Muscle of leg (tissue), 16 donors: ENCODE measurements at places on chromosomes 2 and 18.
A peak's percentile ranks its signal among the peaks of the same experiment; 100 is the strongest.

DNA sequence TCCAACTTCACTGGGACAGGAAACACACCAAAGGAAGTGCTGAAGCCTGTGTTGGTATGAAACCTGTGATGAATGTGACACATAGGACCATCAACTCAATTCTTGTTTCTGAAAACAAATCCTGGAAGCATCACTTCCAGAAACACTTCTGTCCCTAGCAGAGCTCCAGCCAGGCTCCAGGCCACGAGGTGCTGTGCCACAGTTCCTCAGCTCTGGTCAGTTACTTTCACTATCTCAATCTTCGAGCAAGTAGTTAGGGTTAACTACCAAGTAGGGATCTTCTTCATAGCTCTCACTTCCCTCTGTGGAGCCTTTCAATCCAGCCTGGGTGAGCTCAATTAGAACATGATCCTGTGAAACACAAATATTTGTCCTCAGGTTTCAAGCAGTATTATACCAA lies 3.6 kb upstream of the LCT start:
- peak; percentile 26 for DNase-seq

DNA sequence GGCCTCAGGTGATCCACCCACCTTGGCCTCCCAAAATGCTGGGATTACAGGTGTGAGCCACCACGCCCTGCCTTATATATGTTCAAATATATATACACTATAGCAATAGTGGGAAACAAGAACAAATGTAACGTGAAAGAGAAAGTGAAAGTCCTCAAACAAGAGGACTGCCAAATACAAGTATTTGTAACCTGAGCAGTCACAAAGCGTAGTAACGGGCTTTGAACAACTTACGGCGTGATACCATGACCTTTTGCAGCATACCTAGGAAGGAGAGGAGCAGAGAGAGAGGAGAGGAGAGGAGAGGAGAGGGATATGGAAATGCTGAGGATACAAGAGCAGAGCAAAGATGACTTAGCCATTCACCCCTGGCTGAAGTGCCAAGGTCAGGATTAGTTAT lies 113.8 kb upstream of the RGPD4 start:
- peak; percentile 13 for DNase-seq

DNA sequence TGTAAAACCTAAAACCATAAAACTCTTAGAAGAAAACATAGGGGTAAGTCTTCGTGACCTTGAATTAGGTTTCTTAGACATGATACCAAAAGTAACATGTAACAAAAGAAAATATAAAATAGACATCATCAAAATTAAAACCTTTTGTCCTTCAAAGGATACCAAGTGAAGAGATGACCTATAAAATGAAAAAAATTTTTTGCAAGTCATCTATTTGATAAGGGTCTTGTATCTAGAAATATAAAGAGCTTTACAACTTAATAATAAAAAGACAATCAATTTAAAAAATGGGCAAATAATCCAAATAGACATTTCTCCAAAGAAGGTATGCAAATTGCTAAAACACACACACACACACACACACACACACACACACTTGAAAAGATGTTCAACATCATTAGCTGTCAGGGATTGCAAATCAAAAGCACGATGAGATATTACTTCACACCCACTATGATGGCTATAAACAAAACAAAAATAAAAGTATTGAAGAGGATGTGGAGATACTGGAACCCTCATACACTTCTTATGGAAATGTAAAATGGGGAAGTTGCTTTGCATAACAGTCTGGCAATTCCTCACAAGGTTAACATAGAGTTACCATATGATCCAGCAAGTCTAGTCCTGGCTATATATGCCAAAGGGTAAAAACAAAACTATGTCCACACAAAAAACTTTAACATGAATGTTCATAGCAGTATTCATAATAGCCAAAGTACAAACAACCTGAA lies 23.3 kb downstream of the SPDYA start:
- no peak for DNase-seq

- DNase-seq: no peak
Observed at GRCh38 chr2:145076085-145076484, 556.2 kb upstream of the ZEB2 start.

- no peak for DNase-seq
Observed at GRCh38 chr2:47935071-47935470, 28.8 kb upstream of the FBXO11 start.

- DNase-seq: no peak
Observed at GRCh38 chr2:236638707-236639106, 69.1 kb downstream of the ACKR3 start.

DNA sequence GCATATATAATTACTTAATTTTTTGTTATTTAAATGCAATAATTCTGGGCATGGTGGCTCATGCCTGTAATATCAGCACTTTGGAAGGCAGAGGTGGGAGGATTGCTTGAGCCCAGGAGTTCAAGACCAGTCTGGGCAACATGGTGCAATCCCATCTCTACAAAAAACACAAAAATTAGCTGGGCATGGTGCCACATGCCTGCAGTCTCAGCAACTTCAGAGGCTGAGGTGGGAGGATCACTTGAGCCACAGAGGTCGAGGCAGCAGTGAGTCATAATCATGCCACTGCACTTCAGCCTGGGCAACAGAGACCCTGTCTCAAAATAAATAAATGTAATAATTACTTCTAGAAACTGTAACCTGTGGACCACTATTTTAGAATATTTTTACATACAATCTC lies 21.5 kb upstream of the TMEM87B start:
- no peak for DNase-seq

- no peak for DNase-seq
Observed at GRCh38 chr18:42536442-42536841, 579.0 kb downstream of the RIT2 start.

DNA sequence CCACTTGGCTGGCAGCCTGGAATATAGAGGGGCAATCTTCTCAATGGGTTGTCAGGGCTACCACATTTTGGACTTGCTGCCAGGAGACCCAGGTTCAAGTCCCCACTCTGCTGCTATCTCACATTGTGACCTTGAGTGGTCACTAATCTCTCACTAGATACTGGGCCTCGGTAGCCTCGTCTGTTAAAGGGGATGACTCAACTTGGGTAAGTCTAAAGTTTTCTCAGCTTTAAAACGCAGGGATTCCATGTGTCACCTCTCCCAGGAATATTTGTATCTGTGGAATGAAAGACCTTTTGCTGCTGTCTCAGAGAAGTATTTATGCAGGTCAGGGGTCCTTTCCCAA lies 86.3 kb downstream of the SEMA4F start:
- DNase-seq: no peak

GRCh38 chr2:119482481-119483394 lies 41.5 kb downstream of the SCTR start:
- peak; percentile 76 for DNase-seq

GRCh38 chr2:222762342-222762741 lies 90.9 kb downstream of the MOGAT1 start:
- DNase-seq: no peak

GRCh38 chr2:204604061-204604460 lies 58.8 kb downstream of the PARD3B start:
- peak; percentile 37 for DNase-seq

- no peak for DNase-seq
Observed at GRCh38 chr18:62944454-62944853, 229.1 kb downstream of the PHLPP1 start.

- DNase-seq: no peak
Observed at GRCh38 chr2:232386740-232387450, 8.3 kb downstream of the ALPP start.

DNA sequence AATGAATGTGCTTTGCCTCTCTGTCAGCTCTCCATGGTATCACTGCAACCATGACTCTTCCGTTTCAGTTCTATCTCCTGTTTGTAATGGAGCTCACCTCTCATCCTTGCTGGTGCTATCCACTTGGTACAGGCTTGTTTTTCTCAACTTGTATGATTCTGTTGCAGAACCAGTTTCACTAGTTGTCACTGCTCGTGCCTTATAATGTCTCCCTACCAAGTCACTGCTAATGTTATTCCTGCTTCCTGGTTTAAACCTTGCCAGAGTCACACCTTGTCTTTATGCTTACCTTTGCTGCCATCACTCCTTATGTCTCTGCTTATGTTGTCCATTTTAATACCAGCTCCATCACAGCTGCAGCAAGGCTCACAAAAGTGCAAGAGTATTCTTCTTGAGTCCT lies 1191.0 kb upstream of the LRRTM1 start:
- DNase-seq: no peak

GRCh38 chr2:37581433-37581832 lies 90.0 kb downstream of the CDC42EP3 start:
- DNase-seq: no peak
